ENCODE measurements at places on chromosomes 3 and 15.

- peak; percentile 74 for DNase-seq
- peak within 1 kb of the TSS; percentile 91 for H3K27ac ChIP-seq
- H3K4me3 ChIP-seq = peak within 1 kb of the TSS; percentile 58
- no peaks in the 10 kb centered on the region for H3K4me1 ChIP-seq
- H3K36me3 ChIP-seq = peaks cover 5% of the 10 kb centered on the region
- H3K27me3 ChIP-seq = no peaks in the 10 kb centered on the region
Observed at GRCh38 chr3:160449636-160450598, at the start of gene TRIM59. TRIM59 (minus strand) TSS chr3:160449786; CDS start chr3:160439183, 10,603 bp downstream.

DNA sequence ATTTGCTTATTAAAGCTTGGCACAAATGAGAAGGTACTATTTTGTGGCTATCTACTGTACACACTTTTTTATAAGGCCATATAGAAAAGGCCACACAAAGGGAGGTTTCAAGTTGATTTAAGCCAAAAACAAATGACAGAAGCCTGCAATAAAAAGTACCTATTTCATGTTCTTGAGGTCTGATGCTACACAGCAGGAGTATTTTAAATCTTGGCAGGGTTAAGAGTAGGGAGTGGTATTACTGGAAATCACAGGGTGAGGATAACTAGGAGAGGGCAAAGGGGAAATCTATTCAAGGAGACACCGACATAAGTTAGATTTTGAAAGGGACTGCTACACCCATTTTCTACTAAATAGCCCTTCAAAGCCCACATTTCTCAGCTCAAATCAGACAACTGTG is 146.2 kb downstream of the GREM1 start:
- no peak for DNase-seq
- no peak overlapping the region for H3K27ac ChIP-seq
- H3K4me3 ChIP-seq = no peak overlapping the region
- no peaks in the 10 kb centered on the region for H3K27me3 ChIP-seq

GRCh38 chr15:59039225-59039624 is 51.8 kb downstream of the RNF111 start:
- DNase-seq = no peak
- H3K4me1 ChIP-seq = peaks cover 5% of the 10 kb centered on the region
- H3K36me3 ChIP-seq = peaks cover 53% of the 10 kb centered on the region
- H3K27me3 ChIP-seq = no peaks in the 10 kb centered on the region
- H3K4me3 ChIP-seq = no peak overlapping the region
- H3K27ac ChIP-seq = no peak overlapping the region

GRCh38 chr3:176840641-176841286 is 356.5 kb downstream of the TBL1XR1 start:
- H3K27ac ChIP-seq = no peak overlapping the region
- no peaks in the 10 kb centered on the region for H3K36me3 ChIP-seq
- H3K4me3 ChIP-seq = no peak overlapping the region
- no peaks in the 10 kb centered on the region for H3K4me1 ChIP-seq
- H3K27me3 ChIP-seq = no peaks in the 10 kb centered on the region

- H3K27me3 ChIP-seq = no peaks in the 10 kb centered on the region
- peak overlapping the region; percentile 100 for H3K27ac ChIP-seq
- DNase-seq = no peak
- H3K36me3 ChIP-seq = peaks cover 37% of the 10 kb centered on the region
- peak overlapping the region; percentile 1 for H3K4me3 ChIP-seq
Observed at GRCh38 chr15:92921215-92922131, 21.3 kb downstream of the CHD2 start.

GRCh38 chr15:66156310-66156975 is 97.1 kb downstream of the MEGF11 start:
- H3K4me1 ChIP-seq = no peaks in the 10 kb centered on the region
- no peaks in the 10 kb centered on the region for H3K27me3 ChIP-seq
- H3K27ac ChIP-seq = no peak overlapping the region
- no peak for DNase-seq
- no peaks in the 10 kb centered on the region for H3K36me3 ChIP-seq

DNA sequence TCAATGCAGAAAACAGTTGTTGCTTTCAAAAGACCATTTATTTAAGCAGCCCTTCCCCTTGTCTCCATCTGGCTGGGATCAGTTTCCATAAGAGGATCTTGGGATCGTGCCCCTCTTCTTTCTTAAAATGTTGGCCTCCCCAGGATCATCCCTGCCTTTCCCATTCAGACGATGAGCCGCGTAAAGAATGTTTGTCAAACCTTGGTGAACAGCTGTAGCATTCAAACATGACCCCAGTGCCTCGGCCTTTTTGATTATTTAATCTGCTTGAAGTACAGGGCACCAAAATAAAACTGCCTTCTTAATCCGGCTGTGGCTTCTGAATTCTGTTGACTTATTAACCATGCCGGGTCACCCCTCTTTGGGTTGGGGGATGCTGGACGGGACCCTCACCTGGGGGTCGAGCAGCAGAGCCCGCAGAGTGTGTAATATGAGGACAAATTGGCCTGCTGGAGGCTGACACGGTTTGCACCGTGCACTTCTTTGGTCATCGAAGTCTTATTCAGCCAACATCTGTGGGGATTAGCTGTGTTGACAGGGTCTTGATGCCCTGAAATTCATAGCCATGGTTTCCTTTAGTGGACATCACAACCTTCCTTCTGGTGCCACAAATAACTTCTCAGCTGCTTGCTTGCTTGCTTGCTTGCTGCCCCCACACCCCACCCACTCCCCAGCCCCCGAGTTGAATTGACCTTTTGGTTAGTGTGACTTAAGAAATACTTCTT is at the start of gene LRTM1:
TSS of gene LRTM1 (minus strand) at position 14 of the 725 bp plus-strand sequence. CDS start 148 bp downstream, outside the sequence.
- H3K4me1 ChIP-seq = no peaks in the 10 kb centered on the region
- H3K36me3 ChIP-seq = no peaks in the 10 kb centered on the region
- no peaks in the 10 kb centered on the region for H3K27me3 ChIP-seq

- peak overlapping the region; percentile 74 for H3K4me3 ChIP-seq
- DNase-seq = no peak
- peaks cover 49% of the 10 kb centered on the region for H3K4me1 ChIP-seq
- H3K36me3 ChIP-seq = no peaks in the 10 kb centered on the region
Observed at GRCh38 chr3:14810801-14811661, 7.7 kb upstream of the FGD5 start.

- H3K27ac ChIP-seq = no peak overlapping the region
- H3K4me3 ChIP-seq = no peak overlapping the region
- no peaks in the 10 kb centered on the region for H3K4me1 ChIP-seq
- no peak for DNase-seq
- no peaks in the 10 kb centered on the region for H3K27me3 ChIP-seq
- H3K36me3 ChIP-seq = no peaks in the 10 kb centered on the region
Observed at GRCh38 chr3:8455526-8456411, 45.9 kb upstream of the LMCD1 start.

DNA sequence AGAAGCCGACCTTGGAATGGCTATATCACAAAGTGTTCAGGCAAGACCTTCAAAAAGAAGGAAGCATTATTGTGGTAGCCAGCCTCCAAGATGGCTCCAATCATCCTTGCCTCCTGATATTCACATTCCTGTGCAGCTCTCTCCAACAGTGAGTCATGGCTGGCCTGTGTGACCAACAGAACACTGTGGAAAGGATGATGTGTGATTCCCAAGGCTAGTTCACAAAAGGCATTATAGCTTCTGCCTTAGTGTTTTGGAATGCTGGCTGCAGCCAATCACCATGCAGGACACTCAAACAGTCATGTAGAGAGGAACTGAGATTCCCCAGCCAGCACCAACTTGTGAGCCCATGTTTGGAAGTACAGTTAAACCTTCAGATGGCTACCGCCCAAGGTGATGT is 102.6 kb downstream of the EFL1 start:
- H3K27ac ChIP-seq = no peak overlapping the region
- H3K4me3 ChIP-seq = no peak overlapping the region
- DNase-seq = no peak
- peaks cover 83% of the 10 kb centered on the region for H3K36me3 ChIP-seq
- no peaks in the 10 kb centered on the region for H3K27me3 ChIP-seq

DNA sequence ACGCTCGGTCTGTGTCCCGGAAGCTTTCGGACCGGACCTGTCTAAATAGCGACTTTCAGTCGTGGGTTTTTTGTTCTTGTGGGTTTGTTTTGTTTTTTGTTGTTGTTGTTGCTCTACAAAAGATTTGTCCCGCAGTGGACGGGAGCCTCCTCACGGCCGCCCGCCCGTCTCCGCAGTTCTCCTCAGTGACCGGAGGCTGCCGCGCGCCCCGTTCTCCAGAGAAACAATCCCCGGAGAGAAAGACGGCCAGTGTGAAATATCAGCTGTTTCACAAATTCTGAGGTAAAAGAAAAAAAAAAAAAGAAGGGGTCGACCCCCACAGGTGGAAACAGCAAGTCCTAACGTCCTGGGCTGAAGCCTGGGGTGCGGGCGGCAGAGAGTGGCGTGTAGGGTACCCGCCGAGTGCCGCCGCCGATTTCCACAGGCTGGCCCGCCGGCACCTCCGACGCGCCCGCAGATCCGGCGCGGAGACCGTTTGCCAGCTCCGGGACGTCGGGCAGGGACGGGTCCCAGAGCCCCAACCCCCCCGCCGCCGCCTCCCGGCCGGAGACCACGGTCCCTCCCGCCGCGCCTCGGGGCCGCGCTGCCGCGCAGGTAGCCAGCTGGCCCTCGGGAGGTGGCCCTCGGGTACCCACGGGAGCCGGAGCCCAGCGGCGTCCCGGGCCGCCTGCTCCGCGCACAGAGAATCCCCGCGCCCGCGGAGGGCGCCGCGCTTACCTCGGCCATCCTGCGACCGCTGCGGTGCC is 478 bp downstream of the BNC1 start:
- no peaks in the 10 kb centered on the region for H3K36me3 ChIP-seq
- H3K4me3 ChIP-seq = peak overlapping the region; percentile 80
- peaks cover 71% of the 10 kb centered on the region for H3K27me3 ChIP-seq
- H3K4me1 ChIP-seq = peaks cover 9% of the 10 kb centered on the region
- DNase-seq = no peak
- H3K27ac ChIP-seq = peak overlapping the region; percentile 91
